SK-N-SH (cell line): ENCODE measurements at places on chromosomes 7 and 10. TPM values are rescaled to one million over a fixed set of nuclear protein-coding genes. Genes with fewer than 3 reads are reported as not detected.

GRCh38 chr7:107372298-107372697, 97.6 kb upstream of the GPR22 start:
- H3K27me3 ChIP-seq, result no peaks in the 10 kb centered on the region
- DNase-seq, result no peak
- H3K4me3 ChIP-seq, result no peak overlapping the region
- H3K27ac ChIP-seq, result no peak overlapping the region; the same call in 1 of the 2 replicates
- peaks cover 2% of the 10 kb centered on the region; the same call in 1 of the 2 replicates for H3K36me3 ChIP-seq

PNLIPRP3 gene
- not detected in 2 replicates for polyA plus RNA-seq

DNA sequence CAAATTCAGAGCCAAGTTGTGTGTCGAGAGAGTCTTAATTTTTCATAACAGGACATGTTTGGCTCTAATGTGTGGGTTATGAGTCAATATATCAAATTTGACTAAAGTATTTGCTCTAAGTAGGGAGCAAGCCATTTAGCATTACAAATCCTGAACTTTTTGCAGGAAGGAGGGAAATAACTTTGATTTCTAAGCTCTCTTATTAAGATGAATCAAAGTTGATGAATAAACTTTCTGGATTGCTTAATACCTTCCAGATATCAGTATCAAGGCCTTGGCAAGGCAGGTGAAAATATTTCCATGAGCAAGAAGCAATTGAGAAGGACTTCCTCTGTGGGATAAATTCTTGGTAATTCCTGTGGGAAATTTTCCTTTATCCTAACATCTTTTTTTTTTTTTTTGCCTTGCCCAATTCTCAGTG, 258.8 kb downstream of the AHR start:
- no peak overlapping the region for H3K4me3 ChIP-seq
- H3K27ac ChIP-seq, result no peak overlapping the region
- no peaks in the 10 kb centered on the region; the same call in 1 of the 2 replicates for H3K4me1 ChIP-seq
- DNase-seq, result no peak
- no peaks in the 10 kb centered on the region for H3K36me3 ChIP-seq

PHKG1 gene
- 0.91 and 2.5 TPM in 2 replicates for polyA plus RNA-seq

DNA sequence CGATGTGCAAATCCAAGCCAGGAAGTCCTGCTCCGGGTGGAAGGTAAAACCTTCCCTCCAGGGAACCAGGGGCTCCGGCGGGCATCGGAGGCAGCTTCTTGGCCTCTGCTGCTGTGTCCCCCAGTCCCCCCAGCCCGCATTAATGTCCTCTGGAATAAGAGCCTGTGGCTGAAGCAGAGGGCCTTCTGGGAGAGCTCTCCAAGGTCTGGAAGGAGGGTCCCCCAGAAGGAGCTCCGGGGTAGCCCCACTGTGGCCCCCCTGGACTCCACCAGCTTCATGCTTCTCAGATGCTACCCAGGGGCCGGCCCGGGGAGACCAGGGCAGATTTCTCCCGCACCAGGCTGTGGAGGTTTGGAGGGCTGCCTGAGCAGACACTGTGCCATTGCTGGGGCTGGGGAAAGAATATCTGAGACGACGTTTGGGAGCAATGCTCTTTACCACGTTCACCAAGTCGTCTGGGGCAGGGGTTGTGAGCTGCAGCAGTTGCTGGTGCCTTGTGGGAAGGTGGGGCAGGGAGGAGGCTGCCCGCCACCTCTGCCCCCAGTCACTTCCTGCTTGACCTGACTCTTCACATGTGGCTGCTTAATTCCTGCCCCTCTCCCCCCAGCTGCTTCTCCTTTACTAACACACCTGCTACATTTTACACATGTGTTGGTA, 8.3 kb downstream of the ZNF853 start:
- H3K4me1 ChIP-seq, result no peaks in the 10 kb centered on the region
- no peaks in the 10 kb centered on the region for H3K27me3 ChIP-seq
- H3K36me3 ChIP-seq, result no peaks in the 10 kb centered on the region
- H3K27ac ChIP-seq, result no peak overlapping the region
- H3K4me3 ChIP-seq, result no peak overlapping the region
- DNase-seq, result no peak

DNA sequence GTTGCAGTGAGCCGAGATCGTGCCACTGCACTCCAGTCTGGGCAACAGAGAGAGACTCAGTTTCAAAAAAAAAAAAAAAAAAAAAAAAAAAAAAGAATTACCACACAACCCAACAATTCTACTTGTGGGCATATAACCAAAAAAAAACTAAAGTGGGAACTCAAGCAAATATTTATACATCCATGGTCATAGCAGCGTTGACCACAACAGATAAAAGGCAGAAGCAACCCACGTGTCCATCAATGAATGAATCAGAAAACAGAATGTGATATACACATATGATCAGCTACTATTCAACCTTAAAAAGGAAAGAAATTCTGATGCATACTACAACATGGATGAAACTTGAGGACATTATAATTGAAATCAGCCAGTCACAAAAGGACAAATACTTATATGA, 179.3 kb upstream of the NEBL start:
- peaks cover 3% of the 10 kb centered on the region; the same call in 1 of the 2 replicates for H3K4me1 ChIP-seq
- no peaks in the 10 kb centered on the region for H3K36me3 ChIP-seq
- DNase-seq, result no peak
- H3K27ac ChIP-seq, result no peak overlapping the region
- no peaks in the 10 kb centered on the region for H3K27me3 ChIP-seq

DNA sequence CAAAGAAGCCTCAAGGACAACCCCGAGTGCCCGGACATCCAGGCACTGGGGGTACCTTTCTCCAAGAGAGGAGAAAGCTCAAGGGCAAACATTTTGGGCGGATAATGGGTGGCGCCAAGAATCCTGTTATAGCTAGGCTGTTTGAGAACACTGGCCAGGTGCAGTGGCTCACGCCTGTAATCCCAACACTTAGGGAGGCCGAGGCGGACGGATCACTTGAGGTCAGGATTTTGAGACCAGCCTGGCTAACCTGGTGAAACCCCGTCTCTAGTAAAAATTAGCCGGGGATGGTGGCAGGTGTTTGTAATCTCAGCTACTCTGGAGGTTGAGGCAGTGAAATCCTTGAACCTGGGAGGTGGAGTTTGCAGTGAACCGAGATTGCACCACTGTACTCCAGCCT, 25.2 kb upstream of the UNC5B start:
- no peak overlapping the region for H3K4me3 ChIP-seq
- H3K27ac ChIP-seq, result no peak overlapping the region
- peaks cover 10% of the 10 kb centered on the region; the same call in 1 of the 2 replicates for H3K4me1 ChIP-seq
- H3K36me3 ChIP-seq, result no peaks in the 10 kb centered on the region

FXYD4 gene
- polyA plus RNA-seq, result not detected in 2 replicates

- no peaks in the 10 kb centered on the region for H3K4me1 ChIP-seq
- DNase-seq, result no peak
- no peaks in the 10 kb centered on the region for H3K36me3 ChIP-seq
- H3K27ac ChIP-seq, result no peak overlapping the region
Measured at GRCh38 chr10:57145548-57145947, 784.5 kb upstream of the ZWINT start.

GRCh38 chr7:30998180-30998579, 34.4 kb downstream of the GHRHR start:
- no peaks in the 10 kb centered on the region; the same call in 1 of the 2 replicates for H3K4me1 ChIP-seq
- no peak for DNase-seq
- no peak overlapping the region for H3K4me3 ChIP-seq
- no peak overlapping the region for H3K27ac ChIP-seq
